CD4-positive, alpha-beta T cell treated with Interleukin-4 for 1 hour (primary cell): ENCODE measurements at places on chromosomes 6 and 20.
A peak's percentile ranks its signal among the peaks of the same experiment; 100 is the strongest.

DNA sequence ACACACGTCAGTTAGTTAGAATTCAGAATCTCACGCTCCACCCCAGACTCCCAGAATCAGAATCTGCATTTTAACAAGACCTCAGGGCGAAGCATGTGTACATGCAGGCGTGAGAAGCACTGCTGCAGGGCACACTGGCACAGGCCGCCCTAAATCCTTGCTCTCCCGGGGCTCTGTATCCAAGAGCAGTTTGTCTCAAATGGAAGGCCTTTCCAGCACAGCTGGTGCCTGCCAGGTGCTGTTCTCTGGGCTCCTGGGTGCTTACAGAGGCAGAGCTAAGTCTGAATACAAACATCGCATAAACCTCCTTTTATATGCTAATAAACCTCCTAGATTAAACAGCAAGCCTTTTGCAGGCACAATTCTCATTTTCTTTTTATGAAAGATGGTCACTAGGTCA is 119.1 kb upstream of the CD93 start:
- DNase-seq: no peak

- no peak for DNase-seq
Measured at GRCh38 chr6:29624520-29624961, 8.4 kb downstream of the GABBR1 start.

DNA sequence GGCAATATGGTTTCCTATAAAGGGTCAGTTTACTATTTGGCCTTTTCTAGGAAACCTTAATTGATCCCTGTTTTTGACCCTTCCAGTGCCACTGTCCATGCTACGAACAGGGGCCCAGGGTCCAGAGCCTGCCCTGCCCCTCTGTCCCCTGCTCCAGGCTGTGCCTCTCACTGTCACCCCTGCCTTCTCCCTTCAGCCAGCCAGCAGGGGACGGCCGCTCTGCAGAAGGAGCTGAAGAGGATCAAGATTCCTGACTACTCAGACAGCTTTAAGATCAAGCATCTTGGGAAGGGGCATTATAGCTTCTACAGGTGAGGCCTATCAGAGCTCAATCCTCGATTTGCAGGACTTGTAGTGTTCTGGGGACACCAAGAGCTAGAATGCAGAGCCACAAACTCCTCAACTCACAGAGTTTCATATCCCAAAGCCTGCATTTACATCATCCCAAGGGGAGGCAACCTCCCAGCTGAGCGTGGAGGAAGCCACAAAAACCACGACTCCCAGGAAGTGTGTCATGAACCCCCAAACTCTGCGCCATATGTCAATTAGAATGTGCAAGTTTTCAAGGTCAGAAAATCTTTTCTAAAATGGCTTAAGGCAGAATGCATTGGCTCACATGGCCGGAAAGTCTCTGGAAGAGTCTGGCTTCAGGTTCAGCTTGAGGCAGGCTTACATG is 3.6 kb downstream of the BPI start:
- no peak for DNase-seq

- DNase-seq: no peak
Measured at GRCh38 chr20:19660808-19661378, 97.2 kb upstream of the RIN2 start.

DNA sequence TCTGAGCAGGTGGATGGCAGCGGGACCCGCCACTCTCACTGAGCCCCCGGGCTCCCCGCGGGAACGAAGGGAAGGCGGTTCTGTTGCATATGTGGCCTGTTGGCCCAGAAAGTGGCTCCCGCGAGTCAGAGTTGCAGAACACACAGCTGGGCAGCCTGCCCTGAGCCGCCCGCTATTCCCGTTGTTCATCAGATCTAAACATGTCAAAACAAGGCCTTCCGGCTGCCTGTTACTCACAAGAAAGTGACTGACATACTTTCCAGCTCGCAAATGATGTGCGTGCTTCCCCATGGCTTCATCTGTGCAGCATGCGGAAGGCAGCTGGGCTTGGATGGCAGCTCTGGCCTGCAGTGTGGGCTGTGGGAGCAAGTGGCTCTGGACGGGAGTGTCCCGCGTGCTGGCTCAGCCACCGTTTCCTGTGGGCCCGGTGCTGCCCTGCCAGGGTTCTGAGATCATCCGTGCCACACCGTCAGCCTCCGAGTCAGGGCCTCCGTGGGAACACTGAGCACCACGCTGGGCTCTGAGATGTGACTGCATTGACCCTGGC is 227.3 kb downstream of the ERMARD start:
- peak; percentile 3 for DNase-seq

DNA sequence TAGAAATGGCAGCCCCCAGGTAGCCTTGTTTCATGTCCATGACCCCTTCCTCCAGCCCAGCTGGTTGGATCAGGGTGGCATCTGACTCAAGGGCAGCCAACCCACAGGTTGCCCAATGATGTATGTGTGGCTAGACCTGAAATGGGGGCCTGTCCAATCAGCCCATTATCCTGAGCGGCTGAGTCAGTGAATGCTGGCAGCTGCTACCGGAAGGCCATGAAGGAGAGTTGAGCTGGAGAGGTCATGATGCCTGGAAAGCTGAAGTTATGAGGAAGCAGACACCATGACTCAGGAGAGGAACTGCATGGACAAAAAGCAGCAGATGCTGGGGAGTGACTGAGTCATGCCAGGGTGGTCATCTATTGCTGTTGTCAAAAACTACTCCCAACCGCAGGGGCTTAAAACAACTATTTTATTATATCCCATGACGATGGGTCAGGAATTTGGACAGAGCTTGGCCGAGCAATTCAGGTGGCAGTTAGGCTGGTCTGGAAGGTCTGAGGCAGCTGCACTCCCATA is 67.3 kb downstream of the MDGA1 start:
- peak; percentile 77 for DNase-seq

DNA sequence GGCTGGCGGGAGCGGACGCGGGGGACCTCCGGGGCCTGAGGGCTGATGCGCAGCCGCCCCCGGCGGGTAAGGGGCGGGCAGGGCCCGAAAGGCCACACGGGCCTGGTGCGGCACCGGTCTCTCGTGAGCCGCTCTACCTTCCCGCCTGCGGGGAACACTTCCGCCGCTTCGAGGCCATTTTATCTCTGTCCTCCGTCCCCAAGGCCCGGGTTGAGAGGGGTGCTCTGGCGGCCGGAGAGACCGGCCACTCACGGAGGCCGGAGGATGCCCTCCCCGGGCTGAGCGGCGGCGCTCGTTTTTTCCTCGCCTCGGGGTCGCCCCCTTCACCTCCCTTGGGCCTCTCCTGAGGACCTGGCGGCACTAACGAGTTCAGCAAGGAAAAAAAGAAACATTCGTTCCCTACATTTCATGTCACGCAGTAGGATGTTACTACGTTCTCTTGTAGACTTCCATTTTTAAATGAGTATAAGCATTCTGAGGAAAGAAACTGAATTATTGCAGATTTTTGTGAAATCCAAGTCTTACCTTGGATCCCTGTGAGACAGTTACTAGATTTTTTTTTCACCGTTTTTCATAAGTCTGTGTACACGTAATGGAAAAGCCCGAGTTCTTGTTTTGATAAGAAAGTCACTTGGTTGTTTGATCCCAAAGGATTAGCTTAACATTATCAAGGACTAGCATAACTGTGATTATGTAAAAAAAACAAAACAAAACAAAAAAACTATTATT is 575 bp downstream of the WTAP start:
- no peak for DNase-seq

GRCh38 chr6:53239526-53239925 is 90.9 kb upstream of the GCM1 start:
- no peak for DNase-seq

GRCh38 chr6:41193884-41194283 is 7.1 kb downstream of the TREML2 start:
- DNase-seq: no peak

GRCh38 chr20:51237791-51238190 is 214.9 kb upstream of the KCNG1 start:
- no peak for DNase-seq

- DNase-seq: no peak
Measured at GRCh38 chr6:139943391-139943790, 568.9 kb upstream of the CITED2 start.

- no peak for DNase-seq
Measured at GRCh38 chr6:81552644-81553043, 199.8 kb downstream of the TENT5A start.

DNA sequence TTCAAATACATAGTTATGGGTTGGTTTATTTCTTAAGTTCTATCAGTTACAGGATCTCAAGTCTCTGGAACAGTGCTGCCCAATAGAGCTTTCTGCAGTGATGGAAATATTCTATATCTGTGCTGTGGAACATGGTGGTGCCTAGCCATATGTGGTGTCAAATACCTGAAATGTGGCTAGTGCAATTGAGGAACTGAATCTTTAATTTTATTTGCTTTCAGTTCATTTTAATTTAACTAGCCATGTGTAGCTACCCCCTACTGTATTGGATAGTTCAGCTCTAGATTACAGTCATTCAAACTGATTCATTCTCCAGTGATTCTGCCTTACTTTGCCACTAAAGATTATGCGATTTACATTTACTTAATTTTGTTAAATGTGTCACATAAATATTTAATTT is 503.2 kb downstream of the CDKAL1 start:
- DNase-seq: no peak

DNA sequence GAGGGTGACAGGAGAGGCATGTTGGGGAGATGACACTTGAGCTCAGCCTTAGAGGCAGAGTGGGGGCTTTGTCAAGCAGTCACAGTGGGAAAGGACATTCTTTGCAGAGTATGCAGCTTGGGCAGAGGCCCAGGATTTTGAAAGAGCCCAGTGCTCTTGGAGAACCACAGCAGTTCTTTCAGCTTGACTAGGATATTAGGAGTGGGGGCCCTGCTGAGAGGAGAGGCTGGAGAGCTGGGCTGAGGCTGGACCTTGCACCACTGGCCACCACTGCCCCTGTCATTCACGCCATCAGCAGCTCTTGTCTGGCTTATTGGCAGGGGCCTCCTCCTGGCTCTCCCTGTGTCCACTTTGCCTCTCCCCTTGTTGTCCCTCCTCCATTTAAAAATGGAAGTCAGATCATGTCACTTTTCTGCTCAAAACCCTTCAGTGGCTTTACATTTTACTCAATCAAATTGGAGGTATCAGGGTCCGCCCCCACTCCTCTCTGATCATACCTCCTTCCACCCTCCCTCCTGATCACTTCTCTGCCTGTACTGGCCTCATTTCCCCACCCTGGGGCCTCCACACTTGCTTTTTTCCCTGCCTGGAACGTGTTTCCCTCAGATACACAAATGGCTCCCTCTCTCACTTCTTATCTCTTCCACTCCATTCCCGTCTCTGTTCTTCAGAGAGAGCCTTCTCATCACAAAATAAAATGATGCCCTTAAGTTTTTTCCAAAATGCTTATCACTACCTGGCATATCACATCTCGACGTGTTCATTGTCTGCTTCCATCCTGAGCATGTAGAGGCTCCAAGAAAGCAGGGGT is 10.5 kb downstream of the MANBAL start:
- no peak for DNase-seq

DNA sequence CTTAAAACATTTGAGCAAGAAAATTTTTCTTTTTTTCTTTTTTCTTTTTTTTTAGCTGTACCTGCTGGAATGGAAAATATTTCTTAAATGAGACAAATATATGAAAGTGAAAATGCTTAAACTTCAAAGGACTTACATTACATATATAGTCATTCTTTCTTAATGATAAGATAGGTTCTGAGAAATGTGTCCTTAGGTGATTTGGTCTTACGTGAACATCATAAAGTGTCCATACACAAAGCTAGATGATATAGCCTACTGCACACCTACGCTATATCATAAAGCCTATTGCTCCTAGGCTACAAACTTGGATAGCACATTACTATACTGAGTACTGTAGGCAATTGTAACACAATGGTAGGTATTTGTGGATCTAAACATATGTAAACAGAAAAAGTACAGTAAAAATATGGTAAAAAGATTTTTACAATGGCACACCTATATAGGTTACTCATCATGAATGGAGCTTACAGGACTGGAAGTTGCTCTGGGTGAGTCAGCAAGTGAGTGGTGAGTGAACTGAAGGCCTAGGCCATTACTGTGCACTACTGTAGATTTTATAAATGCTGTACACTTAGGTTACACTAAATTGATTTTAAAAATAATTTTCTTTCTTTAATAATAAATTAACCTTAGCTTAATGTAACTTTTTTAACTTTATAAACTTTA is 54.6 kb downstream of the RPP21 start:
- DNase-seq: no peak

DNA sequence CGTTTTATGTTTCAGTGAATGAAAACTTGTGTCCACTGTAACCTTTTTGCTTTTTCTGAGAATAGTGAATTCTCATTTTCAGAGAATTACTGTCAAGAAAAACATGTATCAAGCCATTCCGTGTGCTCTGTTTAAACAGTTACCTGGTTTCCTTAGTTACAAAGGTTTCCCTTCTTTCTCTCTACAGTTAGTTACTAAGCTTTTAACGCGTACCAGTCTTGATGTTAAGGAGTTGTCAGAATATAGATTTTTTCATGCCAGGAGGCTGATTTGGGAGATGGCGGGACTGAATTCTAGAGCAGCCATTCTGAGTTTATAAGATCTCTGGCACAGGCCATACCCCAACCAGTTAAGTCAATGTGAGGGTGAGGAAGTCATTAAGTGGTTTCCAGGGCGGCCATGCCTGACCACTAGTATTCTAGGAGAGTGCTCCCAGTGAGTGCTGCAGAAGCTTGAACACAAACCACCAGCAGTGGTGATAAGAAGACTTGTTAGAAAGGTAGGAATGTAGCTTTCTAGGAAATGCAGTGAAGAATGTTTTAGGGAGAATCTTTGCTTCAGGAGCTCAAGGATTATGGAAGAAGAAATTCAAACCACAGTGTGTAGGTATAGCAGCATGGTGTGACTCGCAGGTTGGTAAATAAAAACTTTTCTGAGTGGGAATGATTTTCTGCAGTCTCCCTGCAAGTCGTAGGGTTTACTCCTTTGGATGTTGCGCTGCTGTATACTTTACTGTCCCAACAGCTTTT is 112.9 kb downstream of the JARID2 start:
- no peak for DNase-seq

DNA sequence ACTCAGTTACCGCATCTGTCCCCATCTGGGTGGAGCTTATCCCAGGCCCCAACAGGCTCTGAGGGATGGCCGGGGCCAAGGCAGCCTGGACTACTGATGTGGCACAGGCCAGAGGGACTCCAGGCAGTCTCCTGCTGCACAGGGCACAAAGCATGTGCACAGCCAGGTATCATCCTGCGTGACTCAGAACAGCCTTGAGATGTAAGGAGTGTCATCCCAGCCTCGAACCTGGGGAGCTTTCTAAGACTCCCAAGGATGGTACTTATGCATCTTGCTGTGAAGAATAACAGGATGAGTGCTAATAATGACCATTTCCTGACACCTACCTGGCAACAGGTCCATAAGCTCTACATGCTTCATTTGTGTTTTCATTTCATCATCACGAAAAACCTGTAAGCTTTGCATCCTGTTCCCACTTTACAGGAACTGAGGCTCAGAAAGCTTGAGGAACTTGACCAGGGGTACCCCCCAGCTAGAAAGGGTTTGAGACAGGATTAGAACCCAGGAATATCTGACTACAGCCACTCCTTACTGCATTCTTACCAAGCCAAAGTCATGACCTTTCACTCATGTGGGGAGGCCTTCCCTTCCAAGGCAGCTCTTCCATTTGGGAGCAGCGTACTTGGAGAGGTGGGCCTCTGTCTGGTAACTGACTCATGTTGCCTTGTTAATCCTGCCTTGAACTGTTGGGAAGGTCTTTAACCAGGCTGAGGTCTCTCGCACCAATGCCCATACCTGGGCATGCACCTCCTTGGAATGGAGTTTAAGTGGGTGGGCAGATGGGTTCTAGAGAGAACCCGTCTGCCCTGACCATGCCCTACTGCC is 1.9 kb downstream of the TRIB3 start:
- no peak for DNase-seq

- no peak for DNase-seq
Measured at GRCh38 chr6:138538390-138539031, 39.2 kb upstream of the NHSL1 start.

- no peak for DNase-seq
Measured at GRCh38 chr6:126143761-126144251, 157.5 kb downstream of the TRMT11 start.
